Activated T-helper 17 cell treated with anti-CD3 and anti-CD28 coated beads, Interleukin-2, amount 50 U/mL, for 72 hours (primary cell): ENCODE measurements at places on chromosomes 1 and 21. TPM values are rescaled to one million over a fixed set of nuclear protein-coding genes. Genes with fewer than 3 reads are reported as not detected.

TAF5L gene
- total RNA-seq = 14.1 TPM

FCRL3 gene
- 0.41 TPM for total RNA-seq

CYB561D1 gene
- total RNA-seq = 7.6 TPM

NUCKS1 gene
- total RNA-seq = 110 TPM

CHODL gene
- not detected for total RNA-seq

RGS18 gene
- total RNA-seq = 0.43 TPM

S100A7 gene
- total RNA-seq = not detected
